Astrocyte of the spinal cord (primary cell): ENCODE measurements at places on chromosomes 12 and 14.
A peak's percentile ranks its signal among the peaks of the same experiment; 100 is the strongest.

DNA sequence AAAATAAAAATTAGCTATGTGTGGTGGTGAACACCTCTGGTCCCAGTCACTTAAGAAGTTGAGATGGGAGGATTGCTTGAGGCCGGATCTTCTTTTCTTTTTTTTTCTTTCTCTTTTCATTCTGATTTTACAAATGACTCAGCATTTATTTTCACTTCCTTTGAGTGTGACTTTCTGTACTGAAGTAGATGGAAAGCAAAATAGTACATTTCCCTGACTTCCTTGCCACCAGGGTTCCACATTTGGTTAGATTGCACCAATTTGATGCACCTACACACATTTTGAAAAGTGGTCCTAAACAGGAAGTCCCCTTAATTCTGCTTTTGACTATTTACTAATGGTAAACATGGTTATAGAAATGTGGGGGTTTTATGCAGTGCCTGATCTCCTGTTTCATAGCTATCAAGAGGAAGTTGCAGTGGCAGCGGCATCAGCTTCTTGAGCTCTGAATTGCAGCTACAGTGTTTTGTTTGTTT, 13.0 kb upstream of the LEMD3 start:
- DNase-seq: no peak

GRCh38 chr14:53047307-53048069, 96.6 kb upstream of the FERMT2 start:
- DNase-seq: no peak

- no peak for DNase-seq
These were observed 2.6 kb downstream of the LMO3 start for GRCh38 chr12:16603260-16603915.

GRCh38 chr12:50572287-50572686, 67.5 kb downstream of the DIP2B start:
- peak; percentile 58 for DNase-seq

- DNase-seq: no peak
These were observed 1109.2 kb downstream of the FLRT2 start for GRCh38 chr14:86639146-86639545.

DNA sequence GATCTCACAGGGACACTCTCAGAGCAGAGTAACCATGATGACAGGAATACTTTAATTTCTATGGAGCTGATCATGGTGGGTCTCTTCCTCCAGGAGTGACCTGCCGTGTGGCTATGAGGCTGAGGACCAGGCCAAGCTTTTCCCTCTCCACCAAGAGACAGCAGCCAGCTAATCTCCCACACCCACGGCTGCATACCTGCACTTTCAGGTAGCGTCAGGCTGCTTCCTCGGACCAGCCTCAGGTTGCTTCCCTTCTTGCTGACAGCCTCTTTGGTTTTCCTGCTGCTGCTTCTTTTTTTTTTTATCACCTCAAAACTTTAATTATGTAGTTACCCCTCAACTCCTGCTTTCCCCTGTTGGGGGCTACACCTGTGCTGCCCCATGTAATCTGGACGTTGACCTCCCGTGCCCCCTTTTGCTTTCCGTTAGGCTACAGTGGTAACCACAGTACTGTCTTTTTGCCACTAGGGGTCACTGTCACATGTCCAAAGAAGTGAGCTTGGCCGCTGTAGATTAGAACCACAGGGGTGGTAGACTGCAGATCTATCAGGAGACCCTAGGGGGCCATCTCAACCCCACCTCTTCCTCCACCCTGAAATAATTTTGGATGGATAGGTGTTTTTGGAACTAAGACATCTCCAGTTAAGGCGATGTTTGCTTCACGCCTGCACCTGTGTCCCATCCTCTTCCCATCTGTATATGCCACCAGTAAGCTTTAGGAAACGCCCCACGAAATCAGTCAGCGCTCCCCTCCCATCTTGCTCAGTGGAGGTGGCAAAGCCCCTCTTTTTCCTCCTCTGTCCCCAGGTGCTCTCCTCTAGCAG, 7.8 kb upstream of the PIP4K2C start:
- DNase-seq: peak; percentile 76

DNA sequence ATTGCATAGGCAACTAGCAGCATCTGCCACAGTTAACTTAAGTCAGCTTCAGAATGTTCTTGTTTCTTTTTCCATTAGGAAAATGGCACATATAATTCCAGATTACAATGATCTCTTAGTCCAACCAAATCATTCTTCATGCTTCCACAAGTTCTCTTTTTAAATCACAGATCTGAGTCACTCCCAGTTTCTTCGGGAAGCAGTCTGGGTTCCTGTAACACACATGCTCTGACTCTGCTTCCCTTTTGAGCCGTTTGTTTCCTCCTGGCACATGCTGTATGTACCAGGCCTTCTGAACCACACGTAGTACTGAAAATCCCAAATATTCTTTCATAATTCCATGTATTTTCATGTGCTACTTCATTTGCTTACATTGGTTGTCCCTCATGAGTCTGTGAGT, 388.8 kb upstream of the PDE3A start:
- no peak for DNase-seq

GRCh38 chr12:44603701-44604100, 272.4 kb downstream of the NELL2 start:
- DNase-seq: no peak

DNA sequence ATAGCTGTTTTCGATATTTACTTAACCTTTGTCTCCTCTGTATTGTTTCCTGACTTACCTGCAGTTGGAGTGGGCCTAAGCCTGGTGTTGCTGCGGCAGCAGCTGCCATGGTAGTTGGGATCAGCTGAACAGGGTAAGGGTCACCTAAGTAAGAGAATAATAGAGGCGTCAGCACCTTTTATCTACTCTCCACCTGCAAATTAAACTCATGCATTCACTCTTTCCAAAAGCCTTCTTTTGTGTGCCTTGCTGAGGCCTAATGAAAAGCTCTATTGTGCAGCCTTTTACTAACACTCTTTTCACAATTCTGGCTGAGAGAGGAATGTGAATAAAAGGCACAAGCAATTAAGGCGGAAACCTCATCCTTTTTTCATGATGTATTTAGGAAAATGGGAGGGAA, 308.7 kb downstream of the SOX5 start:
- DNase-seq: no peak

GRCh38 chr14:71143381-71144290, 236.4 kb downstream of the PCNX1 start:
- peak; percentile 80 for DNase-seq

DNA sequence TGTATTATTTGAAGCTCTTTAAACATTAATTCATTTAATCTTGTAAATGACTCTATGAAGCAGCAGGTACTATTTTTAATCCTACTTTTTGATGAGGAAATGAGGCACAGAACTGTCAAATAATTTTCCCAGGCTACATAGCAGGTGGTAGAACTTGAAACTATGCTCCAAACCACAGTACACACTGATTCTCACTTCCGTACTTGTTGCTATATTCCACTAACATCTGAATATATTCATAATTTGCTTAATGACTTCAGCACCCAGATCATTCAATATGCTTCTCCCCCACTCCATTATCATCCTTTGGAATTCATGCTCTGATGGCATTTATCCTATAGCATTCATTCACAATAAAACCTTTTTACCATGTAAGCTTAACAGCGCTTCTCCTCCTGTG, 4.9 kb downstream of the ERGIC2 start:
- DNase-seq: no peak

- no peak for DNase-seq
These were observed 7.4 kb downstream of the DAAM1 start for GRCh38 chr14:59195912-59196311.

GRCh38 chr12:18428416-18428815, 167.1 kb downstream of the PIK3C2G start:
- no peak for DNase-seq

DNA sequence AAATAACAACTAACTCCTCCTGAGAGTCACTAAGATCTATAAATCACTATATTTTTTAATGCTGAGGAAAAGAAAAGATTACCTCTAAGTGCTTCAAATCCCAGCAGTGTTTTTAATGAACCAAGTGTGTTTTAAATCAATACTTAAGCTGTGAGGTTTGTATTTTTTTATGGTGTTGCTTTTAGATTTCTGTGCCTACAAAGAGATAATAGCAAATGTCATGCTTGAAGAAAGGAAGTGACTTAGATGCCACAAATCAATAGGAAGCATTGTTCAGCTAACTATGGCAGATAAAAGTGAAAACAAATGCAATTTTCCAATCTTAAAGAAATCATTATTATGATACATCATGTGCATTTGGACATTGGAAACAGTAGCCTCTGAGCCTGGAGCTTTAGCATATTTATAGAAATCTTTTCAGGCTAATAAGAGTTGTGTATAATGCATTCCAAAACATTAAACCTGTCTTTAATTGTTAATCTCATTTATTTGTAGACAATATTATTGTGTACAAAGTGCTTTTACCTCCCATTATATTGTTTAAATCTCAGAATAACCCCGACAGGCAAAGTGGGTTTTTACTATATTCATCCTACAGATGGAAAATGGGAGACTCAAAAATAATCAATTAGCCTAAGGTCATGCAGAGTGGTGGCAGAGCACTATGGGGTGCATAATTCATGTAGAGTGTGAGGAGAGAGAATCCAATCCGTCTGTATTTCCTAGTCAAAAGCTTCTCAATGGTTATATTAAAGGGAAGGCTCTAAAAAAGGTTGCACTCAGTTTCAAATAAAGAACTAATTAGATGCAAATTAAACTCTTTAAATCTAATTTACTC, 486.2 kb downstream of the NAV3 start:
- DNase-seq: no peak

DNA sequence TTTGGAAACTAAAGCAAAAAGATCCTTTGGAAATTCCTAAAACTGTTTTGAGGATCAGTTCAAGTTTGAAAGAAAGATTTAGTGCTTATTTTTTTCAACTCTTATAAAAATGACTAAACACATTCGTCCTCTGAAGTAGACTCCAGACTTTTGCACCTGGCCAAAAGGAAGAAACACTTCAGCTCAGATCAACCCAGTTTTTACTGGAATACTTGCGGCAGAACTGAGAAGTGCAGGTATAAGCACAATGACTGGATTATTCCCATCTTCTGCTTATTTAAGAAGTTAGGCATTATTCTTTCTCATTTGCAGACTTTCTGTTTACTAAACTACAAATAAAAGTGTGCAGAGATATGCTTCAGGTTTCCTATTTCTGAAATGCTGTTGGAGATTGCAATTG, 41.9 kb downstream of the PDE6H start:
- DNase-seq: no peak

DNA sequence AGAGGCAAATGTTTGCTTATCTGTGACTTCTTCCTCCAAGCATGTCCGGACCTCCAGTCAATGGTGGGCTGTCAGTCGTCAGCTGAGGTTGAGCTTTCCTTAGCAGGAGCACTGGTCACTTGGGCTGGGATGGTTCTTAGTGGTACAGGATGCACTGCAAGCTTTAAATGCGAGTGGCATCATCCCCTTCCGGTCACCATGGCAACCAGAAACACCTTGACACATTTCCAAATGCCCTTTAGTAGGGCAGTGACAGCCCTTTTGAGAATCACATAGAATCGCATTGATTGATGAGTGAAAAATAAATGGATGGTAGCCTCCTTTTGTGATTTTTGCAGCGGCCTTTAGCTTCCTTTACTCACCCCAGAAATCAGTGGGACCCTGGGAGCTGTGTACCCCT, 24.1 kb downstream of the NTF3 start:
- no peak for DNase-seq

DNA sequence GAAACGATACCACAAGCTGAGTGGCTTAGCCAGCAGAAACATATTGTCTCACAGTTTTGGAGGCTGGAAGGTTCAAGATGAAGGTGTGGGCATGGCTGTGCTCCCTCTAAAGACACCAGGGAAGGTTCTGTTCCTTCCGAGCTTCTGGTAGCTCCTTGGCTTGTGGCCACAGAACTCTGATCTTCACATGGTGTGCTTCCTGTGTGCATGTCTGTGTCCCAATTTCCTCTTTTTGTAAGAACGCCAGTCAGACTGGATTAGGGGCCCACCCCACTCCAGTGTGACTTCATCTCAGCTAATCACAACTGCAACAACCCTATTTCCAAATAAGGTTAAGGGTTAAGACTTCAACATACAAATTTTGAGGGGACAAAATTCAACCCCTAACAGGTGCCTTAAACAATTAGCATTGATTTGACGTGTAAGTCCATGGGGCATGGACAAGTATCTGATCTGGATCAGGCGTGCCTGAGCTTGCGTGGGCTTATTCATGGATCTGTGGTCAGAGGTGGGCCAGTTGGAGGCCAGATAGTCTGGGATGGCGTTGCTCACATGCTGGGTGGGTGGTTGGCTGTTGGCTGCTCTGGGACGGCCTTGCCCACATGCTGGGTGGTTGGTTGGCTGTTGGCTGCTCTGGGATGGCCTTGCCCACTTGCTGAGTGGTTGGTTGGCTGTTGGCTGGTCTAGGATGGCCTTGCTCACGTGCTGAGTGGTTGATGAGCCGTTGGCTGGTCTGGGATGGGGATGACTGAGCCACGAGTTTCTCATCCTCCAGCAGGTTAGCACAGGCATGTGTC, 88.5 kb downstream of the LGMN start:
- no peak for DNase-seq

GRCh38 chr12:31715283-31715825, 13.5 kb downstream of the AMN1 start:
- DNase-seq: peak; percentile 14

- no peak for DNase-seq
These were observed 10.4 kb downstream of the RHOJ start for GRCh38 chr14:63214417-63215196.

- no peak for DNase-seq
These were observed 21.0 kb upstream of the ABCC9 start for GRCh38 chr12:21962236-21962635.

DNA sequence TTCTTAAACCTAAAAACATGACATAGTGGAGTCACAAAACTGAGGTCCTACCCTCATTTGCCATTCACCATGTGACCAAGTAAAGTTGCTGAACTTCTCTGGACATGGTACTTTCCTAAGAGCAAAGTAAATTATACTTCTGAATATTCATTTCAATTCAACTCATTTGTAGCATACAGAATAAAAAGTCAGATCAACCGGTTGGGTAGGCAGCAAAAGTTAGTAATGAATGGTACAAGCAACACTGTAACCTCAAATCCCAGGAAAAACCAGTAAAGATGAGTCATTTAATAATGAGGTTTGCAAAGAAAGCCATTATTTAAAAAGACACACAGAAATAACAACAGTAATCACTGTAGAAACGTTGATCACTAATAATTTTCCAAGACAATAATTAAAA, 8.7 kb downstream of the POLE2 start:
- peak; percentile 17 for DNase-seq

DNA sequence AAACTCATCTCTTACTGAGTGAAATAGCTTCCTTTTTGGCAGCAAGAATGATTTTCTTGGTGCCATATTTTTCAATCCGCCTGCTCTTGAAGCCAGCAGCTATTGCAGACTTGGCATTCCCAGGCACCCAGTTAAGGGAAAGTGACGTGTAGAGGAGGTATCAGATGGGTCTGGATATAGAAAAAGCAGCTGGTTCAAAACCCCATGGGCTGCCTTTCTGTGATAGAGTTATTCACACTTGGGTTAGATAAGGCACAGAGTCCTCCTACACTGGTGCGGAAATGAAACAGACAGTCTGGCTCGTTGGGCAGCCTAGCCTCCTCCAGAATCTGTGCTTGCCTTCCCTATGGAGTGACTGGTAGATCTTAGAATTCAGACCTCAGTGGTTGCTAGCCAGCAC, 62.2 kb downstream of the PTPN11 start:
- DNase-seq: no peak

GRCh38 chr12:95790033-95790916, at the start of gene NTN4:
NTN4 (minus strand) TSS chr12:95790764; CDS start chr12:95790309, 455 bp downstream.
- DNase-seq: peak; percentile 41
